ENCODE measurements at places on chromosomes 4 and X.

GRCh38 chr4:76488455-76488854, 53.4 kb downstream of the SHROOM3 start:
- ATAC-seq: no peak

DNA sequence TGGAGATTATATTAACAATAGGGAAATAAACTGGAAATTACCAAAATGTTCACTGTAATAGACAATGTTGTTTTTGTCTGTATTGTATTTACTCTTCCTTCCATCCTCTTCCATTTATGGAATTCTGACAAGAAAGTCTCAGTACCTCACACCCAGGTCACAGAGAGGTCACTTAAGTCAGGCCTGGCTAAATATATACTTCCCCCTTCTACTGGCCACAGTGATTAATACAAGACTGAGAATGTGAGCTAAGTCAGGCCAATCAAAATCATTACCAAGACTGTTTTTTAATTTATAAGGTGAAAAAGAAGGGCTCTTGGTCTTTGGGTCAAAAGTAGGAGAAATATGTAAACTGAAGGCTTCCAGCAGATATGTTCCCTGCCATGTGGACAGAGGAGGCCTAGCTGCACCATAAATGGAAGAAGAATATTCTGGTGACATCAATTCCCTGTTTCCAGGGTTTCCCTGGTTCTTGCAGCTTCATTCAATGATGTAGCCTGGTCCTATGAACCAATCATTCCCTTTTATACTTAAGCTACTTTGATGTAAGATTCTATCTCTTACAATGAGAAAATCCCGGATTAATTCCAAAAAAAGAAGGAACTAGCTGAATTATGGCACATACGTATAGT, 64.3 kb downstream of the LRBA start:
- ATAC-seq: peak; percentile 72

GRCh38 chrX:135302269-135302873, 6.9 kb upstream of the ETDC start:
- no peak for ATAC-seq

DNA sequence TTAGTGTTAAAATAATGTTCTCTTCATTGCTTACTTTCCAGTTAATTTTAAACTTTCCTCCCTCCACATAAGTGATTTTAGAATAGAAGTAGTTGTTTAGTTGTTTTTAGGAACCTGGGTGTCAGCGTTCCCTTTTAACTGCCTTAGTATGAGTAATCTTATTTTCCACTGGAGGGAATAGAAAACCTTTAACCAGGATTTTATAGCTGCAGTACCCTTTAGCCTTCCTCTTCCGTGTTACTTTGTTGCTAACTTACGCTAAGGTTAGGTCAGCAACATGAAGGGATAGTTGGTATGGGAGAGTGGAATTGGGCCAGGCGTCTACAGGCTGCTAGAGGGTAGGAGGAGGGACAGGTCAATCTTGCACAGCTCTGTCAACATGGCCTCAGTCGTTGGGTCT, 31.5 kb downstream of the SMS start:
- ATAC-seq: no peak

- no peak for ATAC-seq
Observed at GRCh38 chr4:173153445-173153844, 15.2 kb upstream of the GALNT7 start.

- ATAC-seq: no peak
Observed at GRCh38 chr4:8090744-8091301, 67.8 kb downstream of the ABLIM2 start.

DNA sequence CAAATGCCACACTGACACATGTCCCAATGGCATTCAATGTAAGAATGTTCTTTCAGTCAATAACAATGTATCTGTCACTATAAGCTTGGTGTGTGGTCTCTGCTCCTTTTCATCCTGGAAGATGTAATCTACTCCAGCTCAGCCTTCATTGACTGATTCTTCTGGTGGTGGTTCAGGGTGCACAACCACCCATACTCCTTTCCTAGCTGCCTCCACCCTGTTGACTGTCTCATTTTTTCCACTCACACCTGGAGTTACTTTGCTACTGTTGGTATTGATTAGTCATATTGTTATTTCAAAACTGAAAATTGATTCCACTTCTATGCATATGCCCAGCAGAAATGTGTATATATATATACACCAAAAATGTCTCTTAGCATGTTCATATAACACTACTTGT, 140.5 kb downstream of the ASB9 start:
- no peak for ATAC-seq

- no peak for ATAC-seq
Observed at GRCh38 chr4:101953949-101954348, 163.4 kb downstream of the BANK1 start.

DNA sequence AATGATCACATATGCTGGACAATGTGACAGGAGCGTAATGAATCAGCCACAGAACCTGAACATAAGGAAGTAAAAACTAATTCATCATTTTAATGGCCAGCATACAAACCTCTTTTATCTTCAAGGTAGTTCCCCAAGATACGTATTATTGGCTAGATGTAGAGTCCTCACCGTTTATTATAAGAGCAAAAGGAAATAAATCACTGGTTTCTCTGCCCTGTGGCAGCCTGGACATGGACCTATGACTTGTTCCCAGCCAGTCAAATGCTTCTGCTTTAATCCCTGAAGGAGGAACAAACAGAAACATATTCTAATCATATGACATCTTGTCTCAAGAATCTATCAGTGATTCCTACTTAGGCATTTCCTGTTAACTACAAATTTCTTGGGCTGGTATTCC, 86.8 kb upstream of the FAM241A start:
- peak; percentile 78 for ATAC-seq

GRCh38 chr4:165360985-165361670, 17.7 kb upstream of the CPE start:
- no peak for ATAC-seq

DNA sequence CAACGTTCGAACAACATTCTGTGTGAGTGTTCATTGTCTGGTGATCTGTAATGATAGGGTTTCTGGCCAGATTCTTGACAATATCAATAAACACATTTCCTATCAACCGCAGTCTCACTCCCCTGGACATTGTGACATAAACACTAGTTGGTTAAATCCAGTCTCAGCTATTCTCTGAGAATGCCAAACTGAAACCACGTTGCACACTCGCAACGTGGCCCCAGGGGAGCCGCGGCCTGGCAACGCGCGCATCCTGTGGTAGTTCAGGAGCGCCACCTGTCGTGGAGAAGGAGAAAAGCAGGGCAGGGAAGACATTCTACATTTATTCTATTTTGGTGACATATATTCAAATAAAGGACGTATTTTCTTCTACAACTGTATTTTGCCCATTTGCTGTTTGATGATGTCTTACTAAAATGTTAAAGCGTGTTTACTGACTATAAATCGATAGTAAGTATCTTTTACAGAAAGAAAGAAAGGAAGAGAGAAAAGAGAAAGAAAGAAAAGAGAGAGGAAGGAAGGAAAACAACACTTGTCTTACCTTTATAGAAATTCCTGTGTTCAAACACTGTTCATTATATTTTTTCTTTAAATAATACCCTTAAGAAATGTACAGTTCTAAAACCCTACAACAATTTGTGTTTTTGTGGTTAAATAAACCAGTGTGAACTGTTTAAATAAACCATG, 738.3 kb upstream of the FRG1 start:
- ATAC-seq: peak; percentile 81

DNA sequence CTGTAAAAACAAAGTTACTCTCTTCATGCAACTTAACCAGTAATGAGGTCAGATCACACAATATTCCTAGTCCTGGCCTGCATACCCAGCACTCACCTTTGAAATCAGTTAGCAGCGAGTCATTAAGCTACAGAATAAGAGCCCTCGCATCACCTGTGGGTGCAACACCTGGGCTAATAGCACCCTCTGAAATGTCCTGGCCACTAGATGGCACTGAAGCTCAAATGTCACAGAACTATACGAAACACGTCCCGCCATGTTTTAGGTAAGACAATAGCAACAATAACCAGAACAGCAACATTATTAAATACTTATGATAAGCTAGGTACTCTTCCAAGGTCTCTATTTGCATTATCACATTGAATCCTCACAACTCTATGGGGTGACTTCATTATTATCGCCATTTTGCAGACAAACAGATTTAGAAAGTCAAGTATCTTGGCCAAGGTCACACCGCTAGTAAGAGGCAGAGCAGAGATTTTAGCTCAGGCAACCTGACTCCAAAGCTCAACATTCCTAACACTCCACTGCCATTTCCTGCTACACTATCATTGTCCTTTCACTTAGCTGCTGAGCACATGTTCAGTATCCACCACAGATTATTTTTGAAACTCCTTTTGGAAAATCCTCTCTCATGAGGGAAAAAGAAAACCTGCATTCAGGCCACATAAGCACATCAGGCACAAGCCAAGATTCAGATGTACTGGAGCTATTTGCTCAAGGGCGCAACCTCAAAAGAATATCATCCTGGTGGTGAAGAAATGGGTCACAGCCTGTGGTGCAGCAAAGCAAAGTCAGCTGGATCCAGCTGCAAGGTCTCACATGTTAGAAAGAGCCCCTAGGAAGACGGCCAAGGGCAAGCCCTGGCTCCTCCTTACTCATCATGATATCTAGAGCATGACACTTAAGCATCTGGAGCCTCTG, 59.5 kb upstream of the KDR start:
- ATAC-seq: peak; percentile 74

- ATAC-seq: no peak
Observed at GRCh38 chr4:6267573-6267972, 2.1 kb upstream of the WFS1 start.

- no peak for ATAC-seq
Observed at GRCh38 chr4:153215921-153216320, 11.7 kb downstream of the TRIM2 start.

GRCh38 chr4:121096191-121096590, 23.9 kb upstream of the NDNF start:
- no peak for ATAC-seq

DNA sequence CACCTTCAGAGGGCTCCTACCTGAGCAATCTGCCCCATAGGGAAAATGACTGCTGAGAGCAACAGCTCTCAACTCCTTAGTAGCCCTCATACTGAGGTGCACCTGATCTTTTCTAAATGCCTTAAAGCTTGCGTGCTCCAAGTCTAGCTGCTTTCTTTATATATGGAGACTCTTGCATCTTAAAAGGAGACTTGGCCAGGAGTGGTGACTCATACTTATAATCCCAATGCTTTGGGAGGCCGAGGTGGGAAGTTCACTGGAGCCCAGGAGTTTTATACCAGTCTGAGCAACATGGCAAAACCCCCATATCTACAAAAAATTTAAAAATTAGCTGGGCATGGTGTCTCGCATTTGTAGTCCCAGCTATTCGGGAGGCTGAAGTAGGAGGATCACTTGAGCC, 78.1 kb upstream of the TRIM2 start:
- ATAC-seq: no peak

- no peak for ATAC-seq
Observed at GRCh38 chr4:3177426-3177825, 71.5 kb upstream of the MSANTD1 start.

- no peak for ATAC-seq
Observed at GRCh38 chrX:42694260-42694815, 83.6 kb downstream of the PPP1R2C start.

Data from esophagus mucosa (tissue), 1 donor.